ENCODE measurements at places on chromosomes 2 and 18. TPM values are rescaled to one million over a fixed set of nuclear protein-coding genes. Genes with fewer than 3 reads are reported as not detected.

Gene NEU2
- not detected for total RNA-seq

Gene PCARE
- total RNA-seq = not detected

Gene TRIM54
- total RNA-seq = not detected

Gene SFTPB
- total RNA-seq = not detected

Gene IWS1
- total RNA-seq = 46.2 TPM

Gene RIT2
- not detected for total RNA-seq

Gene NEUROD1
- not detected for total RNA-seq

Gene SRD5A2
- not detected for total RNA-seq

Gene ME2
- 51.6 TPM for total RNA-seq

Gene PJVK
- total RNA-seq = 0.15 TPM
